ENCODE measurements at places on chromosomes 16 and 17. TPM values are rescaled to one million over a fixed set of nuclear protein-coding genes. Genes with fewer than 3 reads are reported as not detected.

RND2 gene
- total RNA-seq, result 0.66 TPM

GRCh38 chr16:10846213-10846998 is 27.8 kb upstream of the TVP23A start:
- ATAC-seq, result no peak

DNA sequence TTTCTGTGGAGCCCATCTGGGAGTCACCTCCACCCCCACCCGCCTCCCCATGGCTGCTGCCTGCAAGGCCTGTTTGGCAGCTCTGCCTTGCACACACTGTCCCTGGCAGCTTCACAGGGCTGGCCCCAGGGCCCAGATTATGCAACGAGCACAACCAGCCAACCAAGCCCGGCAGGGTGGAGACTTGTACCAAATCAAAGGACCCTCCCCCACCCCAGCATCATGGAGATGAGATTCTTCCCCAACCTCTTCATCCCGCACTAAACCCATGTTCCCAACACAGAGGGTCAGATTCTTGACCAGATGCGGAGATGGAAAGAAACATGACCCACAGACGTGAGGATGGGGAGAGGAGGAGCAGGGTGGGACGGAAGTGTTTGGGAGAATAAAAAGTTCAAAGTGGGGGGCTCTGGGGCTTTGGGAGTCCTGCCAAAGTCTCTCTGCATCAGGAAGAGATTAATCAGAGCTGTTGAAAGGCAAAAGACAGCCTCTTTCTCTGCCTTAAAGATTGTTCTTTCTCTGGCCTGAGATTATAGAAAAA is 3.8 kb downstream of the SMARCD2 start:
- no peak for ATAC-seq

GRCh38 chr17:46081018-46081320 is 81.9 kb downstream of the STH start:
- ATAC-seq, result no peak

DNA sequence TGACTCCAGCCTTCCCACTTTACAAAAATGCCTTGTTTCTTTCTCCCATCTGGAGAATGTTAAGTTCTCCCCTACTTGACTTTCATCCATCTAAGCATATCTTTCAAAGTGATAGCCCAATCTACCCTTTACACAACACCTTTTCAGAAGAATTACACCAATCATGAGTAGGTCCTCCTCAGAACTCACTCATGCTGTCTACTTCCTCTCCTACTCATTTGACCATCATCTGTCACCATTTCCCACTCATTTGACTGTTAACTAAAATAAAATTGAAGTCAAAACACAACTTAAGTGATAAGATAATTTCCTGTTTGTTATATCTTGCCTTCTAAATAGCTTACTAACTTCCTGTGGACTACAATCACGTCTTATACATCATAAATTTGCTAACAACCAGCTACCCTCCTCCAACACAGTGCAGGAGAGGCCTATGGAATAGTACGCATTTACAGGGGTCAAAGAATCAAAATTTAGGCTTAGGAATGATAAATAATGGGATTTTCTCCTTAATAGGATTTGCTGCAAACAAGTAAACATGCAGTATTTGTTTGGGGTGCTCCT is 16.1 kb downstream of the KCNJ16 start:
- no peak for ATAC-seq

DNA sequence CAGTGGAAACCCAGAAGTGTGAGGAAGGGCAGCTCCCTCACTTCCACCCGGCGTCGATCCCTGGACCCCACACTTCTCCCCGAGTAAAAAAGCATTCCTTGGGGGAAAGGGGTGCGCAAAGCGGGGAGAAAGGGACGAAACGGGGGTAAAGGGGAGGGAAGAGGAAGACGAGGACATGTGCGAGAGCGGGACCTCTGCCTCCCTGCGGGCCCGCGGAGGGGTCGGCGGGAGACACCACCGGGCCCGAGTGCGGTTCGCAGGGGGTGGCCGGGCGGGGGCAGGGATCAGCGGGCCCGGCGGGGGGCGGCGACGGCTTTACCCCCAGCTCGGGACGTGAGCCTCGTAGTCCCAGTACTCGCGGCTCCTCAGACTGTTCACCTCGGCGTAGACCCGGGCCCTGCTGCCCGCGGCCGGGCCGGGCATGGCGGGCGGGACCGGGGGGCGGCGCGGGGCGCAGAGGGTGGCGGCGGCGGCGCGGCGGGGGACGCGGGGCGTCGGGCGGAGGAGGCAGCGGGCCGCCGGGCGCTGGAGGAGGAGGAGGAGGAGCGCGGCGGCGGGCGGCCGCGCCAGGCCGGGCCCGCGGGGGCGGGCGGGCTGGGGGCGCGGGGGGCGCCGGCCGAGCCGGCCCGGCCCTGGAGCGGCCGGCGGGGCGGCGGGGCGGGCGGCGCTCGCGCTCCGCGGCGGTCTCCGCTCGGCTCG is 443 bp downstream of the CSNK2A2 start:
- peak; percentile 36 for ATAC-seq

- ATAC-seq, result peak; percentile 48
These were observed 86.7 kb downstream of the TIMM22 start for GRCh38 chr17:1083451-1084187.

DNA sequence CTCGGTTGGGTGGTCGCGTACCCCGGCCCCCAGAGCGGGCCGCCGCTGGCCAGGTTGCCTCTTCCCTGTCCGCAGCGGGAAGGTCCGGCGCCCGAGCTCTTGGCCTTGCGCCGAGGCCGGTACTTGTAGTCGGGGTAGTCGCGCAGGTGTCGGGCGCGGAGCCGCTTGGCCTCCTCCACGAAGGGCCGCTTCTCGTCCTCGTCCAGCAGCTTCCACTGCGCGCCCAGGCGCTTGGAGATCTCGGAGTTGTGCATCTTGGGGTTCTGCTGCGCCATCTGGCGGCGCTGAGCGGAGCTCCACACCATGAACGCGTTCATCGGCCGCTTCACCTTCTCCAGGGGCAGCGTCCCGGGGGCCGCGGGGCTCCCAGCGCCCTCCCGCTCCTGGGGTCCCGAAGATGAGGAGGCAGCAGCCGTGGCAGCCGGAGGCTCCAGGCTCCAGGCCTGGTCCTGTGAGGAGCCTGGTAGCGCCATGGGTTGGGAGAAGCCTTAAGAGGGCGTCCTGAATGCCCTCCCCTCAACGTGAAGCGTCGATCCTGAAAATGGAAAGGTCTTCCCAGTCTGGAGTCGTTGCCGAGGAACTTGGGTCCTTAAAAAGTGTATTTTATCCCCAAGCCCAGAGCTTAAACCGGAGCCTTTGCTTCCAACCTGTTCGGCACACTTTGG is 558 bp downstream of the SOX15 start:
- peak; percentile 45 for ATAC-seq

GAS2L2 gene
- total RNA-seq, result 0.30 TPM

DNA sequence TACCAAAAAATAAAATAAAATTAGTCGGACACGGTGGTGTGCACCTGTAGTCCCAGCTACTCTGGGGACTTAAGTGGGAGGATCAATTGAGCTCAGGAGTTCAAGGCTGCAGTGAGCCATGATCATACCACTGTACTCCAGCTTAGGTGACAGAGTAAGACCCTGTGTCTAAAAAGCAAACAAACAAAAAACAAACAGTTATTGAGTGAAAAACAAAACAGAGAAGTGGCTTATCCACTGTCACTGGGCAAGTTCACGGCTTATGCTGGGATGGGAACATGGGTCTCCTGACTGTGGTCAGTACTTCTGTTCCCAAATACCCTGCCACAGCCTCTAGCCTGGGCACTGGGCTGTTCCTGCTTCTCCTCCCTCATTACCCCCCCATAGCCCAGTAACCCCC is 9.5 kb upstream of the GRN start:
- ATAC-seq, result no peak

FBXW10 gene
- not detected for total RNA-seq

DNA sequence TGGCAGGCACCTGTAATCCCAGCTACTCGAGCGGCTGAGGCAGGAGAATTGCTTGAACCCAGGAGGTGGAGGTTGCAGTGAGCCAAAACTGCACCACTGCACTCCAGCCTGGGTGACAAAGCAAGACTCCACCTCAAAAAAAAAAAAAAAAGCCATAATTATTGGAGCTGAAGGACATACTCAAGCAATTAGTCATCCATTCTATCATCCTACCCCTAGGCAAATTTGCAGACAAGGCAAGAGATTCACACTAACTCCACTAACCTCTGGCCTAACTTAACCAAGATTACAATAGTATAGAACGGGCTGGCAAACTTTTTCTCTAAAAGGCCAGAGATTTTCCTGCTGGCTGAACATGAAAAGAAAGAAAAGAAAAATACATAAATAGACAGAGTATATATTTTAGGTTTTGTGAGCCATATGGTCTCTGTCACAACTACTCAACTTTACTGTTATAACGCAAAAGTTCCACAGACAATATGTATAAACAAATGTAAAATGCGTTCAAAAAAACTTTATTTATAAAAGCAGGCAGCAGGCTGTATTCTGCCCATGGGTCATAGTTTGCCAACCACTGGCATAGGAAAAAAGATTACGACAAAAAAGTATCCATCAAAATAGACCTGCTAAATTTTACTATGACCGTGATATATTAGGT is 29.7 kb downstream of the BRIP1 start:
- peak; percentile 92 for ATAC-seq

DNA sequence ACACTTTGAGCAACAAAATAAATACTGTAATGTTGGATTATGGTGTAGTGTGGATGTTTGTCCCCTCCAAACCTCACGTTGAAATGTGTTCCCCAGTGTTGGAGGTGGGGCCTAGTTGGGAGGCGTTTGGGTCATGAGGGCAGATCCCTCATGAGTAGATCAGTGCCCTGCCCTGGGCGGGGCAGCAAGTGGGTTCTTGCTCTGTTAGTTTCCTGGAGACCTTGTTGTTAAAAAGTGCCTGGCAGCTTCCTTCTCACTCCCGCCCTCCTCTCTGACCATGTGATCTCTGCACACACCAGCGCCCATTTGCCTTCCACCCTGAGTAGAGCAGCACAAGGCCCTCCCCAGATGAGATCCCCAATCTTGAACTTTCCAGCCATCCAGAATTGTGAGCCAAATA is 67.7 kb downstream of the MPRIP start:
- peak; percentile 40 for ATAC-seq

DNA sequence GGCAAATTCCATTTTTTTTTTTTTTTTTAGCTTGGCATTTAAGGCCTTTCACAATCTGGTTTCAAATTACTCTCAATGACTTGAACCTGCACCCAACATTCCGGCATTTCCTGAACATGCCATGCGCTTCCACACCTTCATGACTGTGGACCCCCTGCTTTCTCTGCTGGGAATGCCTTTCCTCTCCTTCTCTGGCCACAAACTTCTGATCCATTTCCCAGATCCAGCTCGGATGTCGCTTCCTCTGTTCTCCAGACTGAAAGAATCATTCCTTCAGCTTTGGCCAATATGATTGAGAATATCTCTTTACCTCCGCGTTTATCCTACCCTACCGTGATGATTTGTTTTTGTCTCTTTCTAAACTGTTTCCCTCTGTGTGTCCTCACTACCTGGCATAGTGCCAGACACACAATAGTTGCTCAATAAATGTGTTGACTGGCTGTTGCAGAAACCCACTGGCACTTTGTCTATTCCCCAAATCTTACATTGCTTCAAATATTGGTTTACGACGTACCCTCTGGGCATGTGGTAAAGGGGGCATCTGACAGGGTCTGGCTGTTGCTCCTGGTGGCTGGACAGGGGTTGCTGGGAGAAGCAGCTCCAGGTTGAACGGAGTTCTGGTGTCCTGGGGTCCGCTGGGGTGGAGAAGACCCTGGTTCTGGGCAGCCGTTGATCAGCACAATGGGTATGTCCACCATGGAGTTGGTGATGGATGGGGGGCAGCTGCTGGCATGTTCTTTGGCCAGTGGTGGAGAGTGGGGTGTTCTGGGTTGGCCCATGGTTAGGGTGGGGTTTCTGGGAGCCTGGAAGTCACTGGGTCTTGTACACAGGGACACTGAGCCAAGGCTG is 14.7 kb downstream of the TNS4 start:
- peak; percentile 6 for ATAC-seq

DNA sequence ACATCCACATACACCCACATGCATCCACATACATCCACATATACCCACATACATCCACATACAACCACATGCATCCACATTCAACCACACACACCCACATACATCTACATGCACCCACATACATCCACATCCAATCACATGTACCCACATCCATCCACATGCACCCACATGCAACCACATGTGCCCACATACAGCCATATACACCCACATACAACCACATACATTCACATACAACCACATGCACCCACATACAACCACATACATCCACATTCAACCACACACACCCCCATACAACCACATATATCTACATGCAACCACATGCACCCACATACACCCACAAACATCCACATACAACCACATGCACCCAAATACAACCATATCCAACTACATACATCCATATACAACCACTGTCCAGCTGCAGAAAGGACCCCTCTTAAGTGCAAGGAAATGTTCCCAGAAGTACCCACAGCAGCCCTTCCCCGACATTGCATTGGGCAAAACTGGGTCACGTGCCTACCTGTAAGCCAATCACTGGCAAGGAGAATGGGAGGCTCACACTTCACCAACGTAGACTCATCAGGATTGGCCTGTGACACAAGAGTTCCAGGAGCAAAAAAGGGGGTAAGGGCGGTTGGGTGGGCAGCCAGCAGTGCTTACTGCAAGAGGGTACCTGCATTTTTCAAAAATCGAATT is 18.1 kb downstream of the CALB2 start:
- no peak for ATAC-seq

SNX20 gene
- 0.13 TPM for total RNA-seq

DNA sequence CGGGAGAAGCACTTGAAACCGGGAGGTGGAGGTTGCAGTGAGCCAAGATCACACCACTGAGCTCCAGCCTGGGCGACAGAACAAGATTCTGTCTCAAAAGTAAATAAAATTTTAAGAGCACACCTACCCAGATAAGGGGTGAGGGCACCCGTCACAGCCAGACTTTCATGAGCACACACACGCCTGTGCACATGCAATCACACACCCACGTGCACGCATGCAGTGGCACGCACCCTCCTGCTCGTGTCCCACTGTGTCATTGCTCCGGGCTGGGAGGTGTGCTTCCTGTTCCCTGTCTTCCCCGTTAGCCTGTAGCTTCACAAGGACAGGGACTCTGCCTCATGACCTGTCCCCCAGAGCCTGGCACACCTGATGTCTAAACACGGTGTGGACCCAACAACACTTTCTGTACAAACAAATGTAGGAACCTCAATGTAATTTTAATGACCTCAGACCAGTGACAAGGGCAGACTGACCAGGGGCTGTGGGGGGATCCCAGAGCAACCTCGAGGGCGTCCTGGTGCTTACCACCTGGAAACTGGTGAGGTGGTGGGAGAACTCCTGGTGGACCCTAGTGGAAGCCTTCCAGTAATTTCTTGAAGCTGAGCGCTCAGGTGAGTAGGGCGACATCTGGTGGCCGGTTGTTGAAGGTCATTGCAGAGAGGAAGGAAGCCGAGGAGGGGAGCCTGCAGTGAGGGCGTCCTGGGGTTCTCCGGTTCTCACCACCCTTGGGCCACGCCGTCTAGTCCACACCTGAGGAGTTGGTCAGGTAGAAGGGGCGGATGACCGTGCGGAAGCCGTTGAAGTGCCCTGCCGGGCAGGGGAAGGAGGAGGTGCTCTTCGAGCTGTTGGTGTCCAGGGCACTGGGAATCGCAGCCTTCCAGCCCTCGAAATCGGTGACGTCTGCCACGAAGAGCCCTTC is 8.6 kb downstream of the LGALS3BP start:
- ATAC-seq, result peak; percentile 21

GRCh38 chr16:48810803-48811453 is 200.9 kb upstream of the N4BP1 start:
- no peak for ATAC-seq
